Activated T-cell treated with anti-CD3 and anti-CD28 coated beads, Interleukin-2, amount 50 U/mL, for 48 hours (primary cell): ENCODE measurements at places on chromosomes 11 and 22.
A peak's percentile ranks its signal among the peaks of the same experiment; 100 is the strongest.

DNA sequence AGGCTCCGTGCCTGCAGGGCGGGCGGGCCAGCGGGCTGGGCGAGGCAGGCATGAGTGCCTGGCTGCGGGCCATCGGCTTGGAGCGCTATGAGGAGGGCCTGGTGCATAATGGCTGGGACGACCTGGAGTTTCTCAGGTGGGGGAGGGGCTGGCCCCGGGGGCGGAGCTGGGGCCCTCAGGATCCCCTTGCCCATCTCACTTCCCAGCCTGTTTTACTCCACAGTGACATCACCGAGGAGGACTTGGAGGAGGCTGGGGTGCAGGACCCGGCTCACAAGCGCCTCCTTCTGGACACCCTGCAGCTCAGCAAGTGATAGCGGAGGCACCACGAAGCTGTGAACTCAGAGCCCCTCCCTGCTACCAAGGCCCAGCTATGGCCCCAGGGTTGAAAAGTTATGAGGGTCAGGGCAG, 5.9 kb downstream of the PHOX2A start:
- DNase-seq, result peak; percentile 66

DNA sequence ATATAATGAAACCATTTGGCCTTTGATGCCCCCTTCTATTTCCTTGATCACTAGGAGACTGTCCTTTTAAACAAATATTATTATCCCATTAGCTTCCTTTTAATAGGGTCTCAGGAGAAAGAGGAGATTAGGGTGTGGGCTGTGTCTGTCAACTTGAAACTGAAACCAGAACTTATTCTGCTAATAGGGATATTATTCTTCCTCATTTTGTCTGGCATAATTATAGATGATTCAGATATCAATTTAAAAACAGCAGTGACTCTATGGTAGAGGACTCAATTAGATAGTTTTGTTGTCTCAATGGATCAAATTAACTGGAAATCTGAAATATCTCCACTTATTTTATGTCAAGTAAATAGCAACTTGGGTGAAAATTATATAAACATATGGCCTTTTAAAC, 584.9 kb upstream of the CCDC90B start:
- no peak for DNase-seq

DNA sequence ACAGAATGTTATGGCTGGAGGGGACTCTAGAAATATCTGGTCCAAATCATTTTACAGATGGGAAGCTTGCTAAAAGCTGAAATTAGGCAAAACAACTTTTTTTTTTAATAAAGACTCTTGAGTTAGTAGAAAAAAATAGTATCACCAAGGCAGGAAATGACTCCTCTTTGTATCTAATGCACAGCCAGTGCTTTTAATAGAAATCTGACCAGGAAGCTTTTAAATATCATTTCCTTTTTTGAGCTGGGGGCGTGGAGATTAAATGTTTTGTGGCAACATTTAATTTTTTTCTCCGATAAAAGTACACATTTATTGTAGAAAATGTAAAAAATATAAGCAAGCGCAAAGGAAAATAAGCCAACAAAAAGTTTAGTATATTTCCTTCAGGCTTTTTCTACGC, 22.5 kb downstream of the TRAF6 start:
- DNase-seq, result no peak

DNA sequence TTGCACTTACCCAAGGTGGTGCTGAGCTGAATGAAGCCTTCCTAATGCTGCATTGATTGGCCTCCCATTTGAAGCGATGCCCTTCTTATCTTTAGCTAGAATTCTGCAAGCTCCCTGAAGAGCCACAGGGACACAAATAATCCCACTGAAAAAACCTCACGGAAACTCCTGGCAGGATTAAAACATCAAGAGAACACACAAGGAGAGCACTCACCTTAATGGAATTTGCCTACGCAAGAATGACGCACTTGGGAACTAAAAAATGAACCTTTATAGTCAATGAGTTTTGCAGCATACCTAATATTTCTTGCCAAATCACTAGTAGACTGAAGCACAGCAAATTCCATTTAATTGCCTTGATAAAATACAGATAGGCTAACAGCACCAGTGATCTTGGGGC, 232.8 kb upstream of the UBASH3B start:
- no peak for DNase-seq

- DNase-seq, result no peak
Observed at GRCh38 chr11:133053124-133053776, 479.1 kb downstream of the OPCML start.

GRCh38 chr11:132907651-132908413, 624.5 kb downstream of the OPCML start:
- no peak for DNase-seq

DNA sequence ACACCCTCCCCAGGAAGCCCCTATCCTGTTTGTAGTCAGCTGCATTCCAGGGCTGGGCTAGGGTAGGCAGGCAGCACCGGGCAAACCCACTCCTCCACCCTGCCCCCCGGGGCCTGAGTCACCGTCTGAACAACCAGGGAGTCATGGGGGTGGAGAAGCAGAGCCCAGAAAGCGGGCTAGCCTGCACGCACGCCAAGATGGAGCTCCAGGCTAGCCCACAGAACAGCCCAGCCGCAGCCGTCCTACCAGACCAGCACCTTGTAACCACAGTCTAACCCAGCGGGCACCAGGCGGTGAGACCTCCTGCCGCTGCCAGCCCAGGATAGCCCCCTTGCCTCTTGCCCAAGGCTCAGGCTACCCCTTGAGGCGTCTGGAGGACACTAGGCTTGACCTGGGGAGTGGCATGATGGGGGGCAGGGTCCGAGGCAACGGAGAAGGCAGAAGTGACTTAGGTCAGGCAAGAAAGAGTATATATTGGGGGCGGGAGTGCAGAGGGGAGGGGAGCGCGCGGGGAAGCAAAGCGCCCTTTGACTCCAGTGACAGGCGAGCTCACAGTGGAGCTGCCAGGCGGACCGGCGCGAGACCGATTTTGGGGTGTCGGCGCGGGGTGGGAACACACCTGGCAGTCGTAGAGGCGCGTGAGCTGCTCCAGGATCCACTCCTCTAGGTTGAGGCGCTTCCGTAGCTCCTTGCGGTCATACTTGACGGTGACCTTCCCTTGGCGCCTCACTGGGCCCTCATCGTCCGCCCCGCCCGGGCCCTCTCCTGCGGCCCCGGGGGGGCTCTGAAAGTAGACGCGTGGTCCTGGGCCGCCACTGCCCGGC, 734 bp downstream of the PPP1R14B start:
- DNase-seq, result peak; percentile 88

DNA sequence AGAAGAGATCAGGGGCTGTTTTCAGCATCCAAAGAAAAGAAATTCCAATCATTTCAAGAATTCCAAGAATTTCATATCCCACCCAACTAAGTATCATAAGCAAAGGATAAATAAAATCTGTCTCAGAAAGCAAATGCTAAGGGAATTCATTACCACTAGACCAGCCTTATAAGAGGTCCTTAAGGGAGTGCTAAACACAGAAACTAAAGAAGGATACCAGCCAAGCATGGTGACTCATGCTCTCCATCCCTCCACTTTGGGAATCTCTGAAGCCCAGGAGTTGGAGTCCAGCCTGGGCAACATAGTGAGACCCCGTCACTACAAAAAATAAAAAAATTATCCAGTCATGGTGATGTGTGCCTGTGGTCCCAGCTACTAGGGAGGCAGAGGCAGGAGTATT, 17.8 kb downstream of the FADD start:
- DNase-seq, result no peak

DNA sequence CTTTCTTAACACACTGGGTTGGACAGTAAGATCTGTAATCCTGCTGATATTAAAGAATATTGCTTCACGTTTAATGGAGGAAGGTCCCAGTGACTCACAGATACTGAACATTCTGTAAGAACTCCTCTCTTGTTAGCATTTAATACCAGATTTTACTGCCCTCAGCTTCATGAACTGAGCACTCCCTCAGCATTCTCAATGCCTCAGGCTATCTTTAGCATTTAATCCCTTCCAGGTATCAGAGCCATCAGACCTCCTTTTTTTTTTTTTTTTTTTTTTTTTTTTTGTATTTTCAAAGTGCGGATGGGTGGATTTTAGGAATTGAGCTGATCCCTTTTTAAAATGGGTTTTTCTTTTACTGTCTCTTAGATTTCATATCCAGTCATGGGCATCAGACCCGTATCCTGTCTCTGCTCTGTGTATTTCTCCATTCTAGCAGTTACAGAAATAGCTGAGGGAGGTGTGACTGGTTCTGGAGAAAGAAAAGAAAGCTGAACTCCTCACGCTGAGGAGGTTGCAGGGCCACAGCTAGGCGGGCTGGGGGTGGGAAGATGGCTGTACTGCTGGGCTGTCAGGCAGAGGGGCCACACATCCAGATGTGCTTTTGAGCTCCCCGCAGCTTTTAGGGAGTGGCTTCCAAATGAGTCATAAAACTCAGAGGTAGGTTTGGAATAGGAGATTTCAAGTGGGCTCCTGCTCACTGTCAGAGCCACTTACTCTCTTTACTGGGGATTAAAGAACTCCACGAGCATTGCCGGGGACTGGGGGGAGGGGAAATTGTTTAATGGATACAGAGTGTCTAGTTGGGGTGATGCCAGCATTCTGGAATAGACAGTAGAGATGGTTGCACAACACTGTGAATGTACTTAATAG, 97.0 kb downstream of the SYT9 start:
- no peak for DNase-seq

DNA sequence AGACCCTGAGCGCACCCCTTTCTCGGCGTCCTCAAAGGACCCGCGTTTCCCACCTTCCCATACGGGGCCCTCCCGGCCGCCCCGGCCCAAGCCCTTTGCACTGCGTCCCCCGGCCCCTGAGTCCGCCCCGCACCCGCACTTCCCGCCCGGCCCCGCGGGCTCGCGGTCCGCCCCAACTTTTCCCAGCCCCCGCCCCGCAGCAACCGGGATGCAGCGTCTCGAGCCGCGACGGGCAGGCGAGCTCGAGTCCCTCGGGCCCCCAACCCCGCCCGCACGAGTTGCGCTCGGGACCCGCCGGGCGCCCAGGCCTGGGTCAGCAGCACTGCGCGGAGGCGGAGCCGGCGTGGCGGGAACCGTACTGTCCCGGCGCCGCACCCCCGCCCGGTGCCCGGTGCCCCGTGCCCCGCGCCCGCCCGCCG, 371 bp downstream of the SMCO4 start:
- peak; percentile 42 for DNase-seq

- no peak for DNase-seq
Observed at GRCh38 chr11:70933981-70934583, 318.3 kb downstream of the SHANK2 start.

DNA sequence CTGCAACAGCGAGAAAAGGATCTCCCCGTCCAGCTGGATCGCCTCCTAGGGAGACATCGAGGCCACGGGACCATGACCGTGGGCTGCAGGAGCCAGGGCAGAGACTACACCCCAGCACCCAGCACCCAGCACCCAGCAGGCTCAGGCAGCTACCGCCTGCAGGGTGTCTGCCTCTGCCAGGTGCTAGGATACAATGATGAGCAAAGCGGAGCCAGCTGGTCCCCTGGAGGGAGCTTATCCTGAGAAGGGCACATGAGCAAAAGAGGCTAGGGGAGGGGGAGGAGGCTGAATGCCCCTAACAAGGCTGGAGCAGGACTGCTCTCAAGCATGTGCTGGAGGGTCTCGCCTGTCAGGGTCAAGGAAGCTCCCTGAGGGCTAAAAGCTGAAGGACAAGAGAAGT, 4.8 kb upstream of the CASTOR1 start:
- no peak for DNase-seq

- DNase-seq, result no peak
Observed at GRCh38 chr11:47005441-47005840, 68.9 kb downstream of the CSTPP1 start.

DNA sequence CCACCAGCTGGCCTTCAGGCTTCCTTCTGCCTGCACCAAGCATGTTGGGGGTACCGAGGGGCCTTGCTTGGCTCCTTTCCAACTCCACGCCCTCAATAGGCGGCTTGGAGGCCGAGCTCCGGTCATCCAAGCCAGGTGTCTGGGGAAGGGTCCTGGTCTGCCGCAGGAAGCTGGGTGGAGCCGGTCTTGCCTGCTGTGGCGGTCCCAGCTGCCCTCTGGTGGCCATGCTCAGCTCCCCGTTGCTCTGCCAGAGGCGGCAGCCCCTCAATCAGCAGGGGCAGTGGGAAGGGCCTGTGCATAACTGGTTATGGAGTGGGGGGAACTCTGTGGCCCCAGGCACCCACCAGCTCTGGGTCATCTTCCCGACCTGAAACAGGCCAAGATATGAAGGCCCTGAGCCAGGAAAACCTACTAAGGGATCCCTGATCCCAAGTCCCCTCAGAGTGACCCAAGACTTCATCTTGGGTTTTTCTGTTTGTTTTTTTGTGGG, 3.2 kb downstream of the ARVCF start:
- DNase-seq, result peak; percentile 52

GRCh38 chr11:116840224-116840745, 2.9 kb upstream of the APOA1 start:
- no peak for DNase-seq

DNA sequence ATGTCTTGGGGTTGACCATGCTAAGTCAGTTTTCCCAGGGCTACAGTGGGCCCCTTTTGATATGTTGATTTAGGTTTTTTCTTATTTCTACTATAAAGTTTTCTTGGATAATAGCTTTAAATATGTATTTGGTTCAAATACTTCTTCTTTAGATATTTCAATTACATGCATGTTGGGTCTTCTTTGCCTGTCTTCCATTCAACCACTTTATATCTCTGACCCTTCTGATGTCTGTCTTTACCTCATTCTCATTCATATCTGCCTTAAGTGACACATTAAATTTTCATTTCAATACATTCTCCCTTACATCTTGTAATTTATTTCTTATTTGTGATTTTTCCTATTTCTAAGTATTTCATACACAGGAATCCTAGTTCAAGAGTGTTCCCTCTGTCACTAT, 10.5 kb downstream of the SLC36A4 start:
- no peak for DNase-seq

GRCh38 chr11:133895551-133895950, 50.2 kb upstream of the SPATA19 start:
- DNase-seq, result no peak

DNA sequence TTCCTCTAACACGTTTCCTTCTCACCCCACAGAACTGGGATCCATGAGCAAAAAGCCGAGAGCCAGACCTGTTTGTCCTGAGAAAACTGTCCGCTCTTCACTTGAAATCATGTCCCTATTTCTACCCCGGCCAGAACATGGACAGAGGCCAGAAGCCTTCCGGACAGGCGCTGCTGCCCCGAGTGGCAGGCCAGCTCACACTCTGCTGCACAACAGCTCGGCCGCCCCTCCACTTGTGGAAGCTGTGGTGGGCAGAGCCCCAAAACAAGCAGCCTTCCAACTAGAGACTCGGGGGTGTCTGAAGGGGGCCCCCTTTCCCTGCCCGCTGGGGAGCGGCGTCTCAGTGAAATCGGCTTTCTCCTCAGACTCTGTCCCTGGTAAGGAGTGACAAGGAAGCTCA, 24.0 kb downstream of the CD5 start:
- DNase-seq, result no peak

- DNase-seq, result no peak
Observed at GRCh38 chr11:10291801-10292638, 2.0 kb downstream of the SBF2 start.
